Stimulated activated CD4-positive, alpha-beta T cell treated with anti-CD3 and anti-CD28 coated beads, Interleukin-12 subunit alpha, Interleukin-12 subunit beta, amount 100 ng/mL, for 24 hours (primary cell): ENCODE measurements at places on chromosomes 2 and 18.

DNA sequence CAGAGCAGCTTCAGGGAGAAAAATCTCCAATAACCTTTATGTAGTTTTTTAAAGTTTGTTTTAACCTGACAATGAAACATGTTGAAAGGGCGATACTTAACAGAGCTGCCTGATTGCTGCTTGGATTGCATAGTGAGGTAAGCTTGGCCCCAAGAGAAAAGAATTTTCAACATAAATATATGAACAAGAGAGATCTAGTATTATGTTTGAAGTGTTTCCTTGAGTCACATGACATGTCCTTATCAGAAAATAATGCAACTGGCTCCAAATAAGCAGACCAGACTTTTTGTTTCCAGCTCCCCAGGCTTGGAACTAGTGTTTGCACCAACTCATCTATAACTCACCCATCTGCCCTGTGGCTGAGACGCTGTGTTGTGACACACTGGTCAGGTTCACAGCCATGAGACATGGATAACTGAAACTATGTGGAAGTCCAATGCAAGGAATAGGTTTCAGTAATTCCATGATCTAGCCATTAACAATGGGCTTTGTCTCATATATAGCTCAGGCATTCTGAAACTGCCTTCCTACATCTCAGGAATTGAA is 44.7 kb downstream of the ABCB11 start:
- no peak for DNase-seq

GRCh38 chr18:24138409-24138788 is 463 bp upstream of the CABYR start:
- DNase-seq, result no peak

GRCh38 chr18:3060667-3061580 is 48.0 kb upstream of the LPIN2 start:
- DNase-seq, result peak; percentile 39

GRCh38 chr2:60296219-60296955 is 257.1 kb downstream of the BCL11A start:
- DNase-seq, result no peak

GRCh38 chr2:12177455-12178288 is 431.2 kb downstream of the LPIN1 start:
- DNase-seq, result no peak

DNA sequence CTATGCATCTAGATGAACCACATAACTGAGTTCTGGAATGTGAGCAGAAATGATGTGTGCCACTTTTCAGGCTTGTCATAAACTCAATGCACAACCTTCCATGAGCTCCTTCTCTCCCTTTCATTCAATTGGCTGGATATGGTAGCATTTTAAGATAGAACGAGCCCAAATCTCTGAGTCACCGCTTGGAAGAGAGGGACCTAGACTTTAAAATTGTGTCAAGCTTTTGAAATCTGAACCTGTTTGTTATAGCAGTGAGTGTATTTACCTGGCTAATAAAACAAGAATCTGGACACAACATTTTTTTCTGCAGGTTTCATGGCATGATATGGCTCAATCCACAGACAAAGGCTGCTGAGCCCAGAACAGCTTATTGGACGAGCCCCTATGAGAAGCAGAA is 297.8 kb upstream of the SPRED2 start:
- DNase-seq, result no peak

DNA sequence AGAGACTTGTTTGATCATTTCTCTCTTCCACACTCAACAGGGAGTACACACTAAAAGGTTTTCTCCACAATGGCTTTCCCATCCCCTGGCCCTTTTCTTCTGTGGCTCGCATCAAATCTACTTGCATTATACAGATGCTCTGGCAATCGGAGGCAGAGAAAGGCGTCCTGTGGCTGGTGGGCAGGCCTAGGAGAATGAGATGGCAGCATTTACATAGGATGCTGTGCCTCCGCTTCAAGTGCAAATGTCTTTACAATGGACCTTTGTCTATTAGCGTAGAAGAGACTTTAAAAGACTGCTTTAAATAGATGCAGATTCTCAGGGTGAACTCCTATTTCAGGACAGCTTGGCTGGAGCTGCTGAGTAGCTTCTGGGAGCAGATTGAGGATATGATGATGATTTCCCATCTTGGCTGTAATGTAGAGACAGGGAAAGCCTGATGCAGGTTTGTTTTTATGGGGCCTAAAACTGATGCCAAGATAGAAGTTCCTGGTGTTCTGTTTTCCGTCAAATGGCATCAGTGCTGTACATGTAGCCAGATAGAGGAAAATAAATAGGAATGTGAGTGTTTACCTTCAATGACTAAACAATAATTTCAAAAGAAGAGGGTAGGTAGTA is 423.4 kb downstream of the RND3 start:
- DNase-seq, result no peak

- no peak for DNase-seq
Measured at GRCh38 chr2:230134496-230135129, 65.9 kb upstream of the SLC16A14 start.
